ENCODE measurements at places on chromosomes 12 and 14. TPM values are rescaled to one million over a fixed set of nuclear protein-coding genes. Genes with fewer than 3 reads are reported as not detected.

Gene SRRM4
- not detected for total RNA-seq

Gene TAS2R9
- total RNA-seq, result not detected

Gene TMEM120B
- 11.2 TPM for total RNA-seq

Gene TPH2
- not detected for total RNA-seq

Gene HECTD1
- total RNA-seq, result 65.1 TPM

Gene TRHDE
- total RNA-seq, result 0.06 TPM

Gene FICD
- total RNA-seq, result 3.2 TPM

Gene KRT80
- 38.7 TPM for total RNA-seq

Gene RHOJ
- total RNA-seq, result not detected

Gene CLBA1
- 14.4 TPM for total RNA-seq

Gene OR6C2
- total RNA-seq, result not detected

Gene PTGER2
- 4.2 TPM for total RNA-seq

Gene ST8SIA1
- total RNA-seq, result 0.09 TPM

Gene CEP170B
- 29.4 TPM for total RNA-seq

Gene MANSC4
- total RNA-seq, result not detected

Gene FERMT2
- total RNA-seq, result 55.8 TPM

Gene NGB
- not detected for total RNA-seq

Gene ESRRB
- total RNA-seq, result 0.30 TPM

Gene CIPC
- 7.6 TPM for total RNA-seq

Gene MTRFR
- 19.6 TPM for total RNA-seq

Gene TSPAN11
- total RNA-seq, result 0.10 TPM

Gene TSPAN9
- total RNA-seq, result 38.5 TPM

Gene CLEC9A
- total RNA-seq, result not detected

Gene PROX2
- not detected for total RNA-seq

Gene TMEM229B
- total RNA-seq, result 0.24 TPM

Gene SLC25A47
- total RNA-seq, result not detected

Gene AQP5
- not detected for total RNA-seq

Gene EFS
- not detected for total RNA-seq

Gene ACSM4
- not detected for total RNA-seq

Gene DBX2
- total RNA-seq, result not detected

Gene RBM23
- 58.2 TPM for total RNA-seq

Gene PPP1R13B
- 5.2 TPM for total RNA-seq

Gene AQP2
- not detected for total RNA-seq

Gene TM9SF1
- total RNA-seq, result 59.5 TPM

Gene PPM1H
- 9.8 TPM for total RNA-seq
